ENCODE measurements at places on chromosomes 11 and 22.

DNA sequence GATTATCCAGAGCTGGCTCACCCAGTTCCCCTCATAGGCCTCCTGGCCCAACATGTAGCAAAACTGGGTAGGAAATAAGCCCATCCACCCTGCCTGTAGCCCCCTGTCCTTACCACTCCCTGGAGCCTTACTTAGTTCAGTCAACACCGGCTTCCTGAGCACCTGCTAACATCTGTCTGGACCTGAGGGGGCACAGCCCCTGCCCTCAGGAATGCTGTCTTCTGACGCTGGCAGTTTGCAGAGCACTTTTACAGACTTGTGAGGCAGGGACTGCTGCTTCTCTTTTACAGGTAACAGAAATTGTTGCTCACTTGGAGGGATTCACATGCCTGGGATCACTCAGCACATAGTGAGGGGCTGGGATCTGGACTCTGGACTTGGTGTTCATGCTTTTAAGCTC lies 152.0 kb upstream of the TBCEL start:
- DNase-seq: no peak

DNA sequence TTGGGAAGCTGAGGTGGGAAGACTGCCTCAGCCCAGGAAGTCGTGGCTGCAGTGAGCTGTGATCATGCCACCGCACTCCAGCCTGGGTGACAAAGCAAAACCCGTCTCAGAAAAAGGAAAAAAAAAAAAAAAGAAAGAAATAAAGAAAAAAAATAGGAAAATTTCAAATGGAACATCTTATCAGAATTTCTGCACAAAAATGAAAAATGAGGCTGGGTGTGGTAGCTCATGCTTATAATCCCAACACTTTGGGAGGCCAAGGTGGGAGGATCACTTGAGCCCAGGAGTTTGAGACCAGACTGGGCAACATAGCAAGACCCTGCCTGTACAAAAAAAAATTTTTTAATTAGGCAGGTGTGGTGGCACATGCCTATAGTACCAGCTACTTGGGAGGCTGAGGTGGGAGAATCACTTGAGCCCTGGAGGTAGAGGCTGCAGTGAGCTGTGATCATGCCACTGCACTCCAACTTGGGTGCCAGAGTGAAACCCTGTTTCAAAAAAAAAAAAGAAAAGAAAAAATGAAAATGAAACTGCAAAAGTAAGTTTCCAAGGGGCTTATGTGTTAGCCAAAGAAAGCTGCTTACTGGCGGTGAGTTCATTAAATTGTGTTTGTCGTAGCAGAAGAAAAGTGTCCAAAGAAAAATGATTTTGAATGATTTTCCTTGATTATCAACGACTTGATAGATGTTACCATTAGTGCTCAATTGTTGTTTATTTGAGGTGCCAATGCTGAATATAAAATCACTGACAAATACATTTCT lies 7.5 kb upstream of the CRKL start:
- DNase-seq: no peak

DNA sequence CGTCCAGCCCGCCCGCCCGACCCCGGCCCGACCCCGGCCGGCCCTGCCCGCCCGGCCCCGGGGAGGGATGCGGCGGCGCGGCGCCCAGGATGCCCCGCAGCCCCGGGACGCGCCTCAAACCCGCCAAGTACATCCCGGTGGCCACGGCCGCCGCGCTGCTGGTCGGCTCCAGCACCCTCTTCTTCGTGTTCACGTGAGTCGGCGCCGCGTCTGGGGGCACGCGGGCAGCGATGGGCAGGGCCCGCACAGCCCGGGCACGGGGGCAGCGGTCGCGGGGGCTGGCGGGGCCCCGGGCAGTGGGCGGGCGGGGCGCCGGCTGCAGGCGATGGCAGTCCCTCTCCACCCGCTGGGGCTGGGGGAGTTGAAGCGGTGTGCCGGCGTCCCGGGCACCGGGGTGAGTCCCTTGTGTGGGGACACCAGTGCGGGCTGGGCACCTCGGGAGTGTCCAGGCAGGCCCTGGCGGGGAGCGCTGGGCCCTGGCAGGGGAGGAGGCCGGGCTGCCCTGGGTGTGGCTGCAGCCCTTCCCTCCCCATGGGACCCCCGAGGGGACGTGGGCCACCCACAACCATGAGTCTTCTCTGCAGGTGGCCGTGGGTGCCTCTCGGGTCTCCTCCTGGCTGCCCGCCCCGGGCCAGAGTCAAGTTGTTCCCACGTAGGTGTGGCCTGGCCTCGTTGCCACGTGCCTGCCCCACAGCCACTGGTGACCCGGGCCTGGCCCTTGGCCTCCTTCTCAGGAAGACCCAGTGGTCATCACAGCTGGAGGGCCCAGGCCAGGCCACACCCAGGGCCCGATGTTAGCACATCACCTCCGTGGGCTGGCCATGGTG lies 468 bp downstream of the ZDHHC8 start:
- no peak for DNase-seq

DNA sequence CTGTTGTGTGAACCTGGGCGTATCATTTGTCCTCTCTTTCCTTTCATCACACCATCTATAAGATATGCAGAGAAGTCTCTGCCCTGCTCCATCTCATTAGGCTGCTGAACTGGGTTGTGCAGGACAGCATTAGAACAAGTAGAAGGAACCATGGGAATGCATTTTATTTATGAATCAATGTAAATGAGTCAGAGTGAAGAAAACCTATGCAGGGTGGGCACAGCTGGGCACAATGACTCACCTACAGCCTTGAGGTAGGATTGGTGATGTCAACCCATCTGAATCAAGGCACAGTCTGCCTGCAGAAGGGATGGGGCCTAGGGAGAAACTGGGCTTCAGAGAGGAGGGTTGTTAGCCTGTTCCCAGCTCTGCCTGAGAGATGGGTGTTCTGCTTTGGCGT lies 123.4 kb downstream of the CSNK2A3 start:
- no peak for DNase-seq

GRCh38 chr11:46249938-46250744 lies 27.3 kb upstream of the CREB3L1 start:
- no peak for DNase-seq

DNA sequence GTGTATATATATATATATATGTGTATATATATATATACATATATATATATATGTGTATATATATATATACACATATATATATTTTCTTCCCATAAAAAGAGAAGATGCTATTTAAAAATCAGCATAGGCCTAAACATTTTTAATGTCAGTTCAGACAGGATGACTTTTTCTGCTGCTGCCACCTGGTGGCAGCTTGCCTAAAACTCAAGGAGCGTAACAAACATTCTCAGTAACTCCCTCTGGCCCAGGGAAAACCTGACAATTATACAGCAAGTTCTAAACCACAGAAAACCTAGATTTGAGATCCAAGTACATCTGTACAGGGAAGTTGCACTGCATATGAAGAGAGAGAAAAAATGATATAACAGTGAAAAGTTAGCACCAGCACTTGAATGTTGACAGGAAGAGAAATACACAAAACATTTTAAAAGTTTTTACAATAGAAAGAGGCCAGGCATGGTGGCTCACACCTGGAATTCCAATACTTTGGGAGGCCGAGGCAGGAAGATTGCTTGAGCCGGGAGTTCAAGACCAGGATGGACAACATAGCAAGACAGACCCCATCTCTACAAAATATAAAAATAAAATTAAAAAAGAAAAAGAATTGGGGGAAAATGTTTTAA lies 16.6 kb downstream of the OR8A1 start:
- DNase-seq: no peak

DNA sequence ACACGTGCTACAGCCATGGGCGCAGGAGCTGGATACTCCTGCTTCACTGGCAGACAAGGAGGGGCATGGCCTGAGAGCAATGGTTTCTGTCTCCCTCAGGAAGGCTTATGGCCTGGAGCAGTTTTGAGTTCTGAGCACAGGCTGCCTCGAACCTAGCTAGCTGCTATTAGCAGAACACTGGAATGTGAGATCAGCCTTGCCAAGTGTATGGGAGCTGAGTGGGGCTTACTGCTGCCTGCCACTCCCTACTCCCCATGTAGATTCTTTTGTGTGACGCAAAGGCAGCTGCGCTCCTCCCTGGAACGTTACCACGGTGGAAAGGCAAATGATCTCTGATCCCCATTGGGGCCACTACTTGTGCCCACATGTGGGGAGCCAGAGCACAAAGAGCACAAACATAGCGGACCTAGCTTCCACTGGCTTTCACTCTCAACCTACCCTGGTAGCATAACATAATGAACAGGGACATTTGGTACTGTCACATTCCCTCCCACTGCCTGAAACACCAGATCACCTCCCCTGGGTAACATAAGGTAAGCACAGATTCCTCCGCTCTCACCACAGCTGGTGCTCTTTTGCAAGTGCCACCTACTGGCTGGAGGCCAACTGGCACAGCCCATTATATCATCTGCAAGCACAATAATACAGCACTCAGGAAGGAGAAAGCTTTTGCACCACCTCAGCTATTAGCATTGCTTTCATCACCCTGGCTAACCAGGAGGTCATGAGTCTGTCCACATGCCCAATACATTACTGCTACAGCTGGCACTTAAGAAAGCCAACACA lies 84.6 kb upstream of the GUCY1A2 start:
- DNase-seq: no peak

GRCh38 chr22:50657925-50658324 lies 14.7 kb upstream of the SHANK3 start:
- DNase-seq: no peak

GRCh38 chr11:62108971-62109404 lies 14.8 kb upstream of the INCENP start:
- DNase-seq: no peak

DNA sequence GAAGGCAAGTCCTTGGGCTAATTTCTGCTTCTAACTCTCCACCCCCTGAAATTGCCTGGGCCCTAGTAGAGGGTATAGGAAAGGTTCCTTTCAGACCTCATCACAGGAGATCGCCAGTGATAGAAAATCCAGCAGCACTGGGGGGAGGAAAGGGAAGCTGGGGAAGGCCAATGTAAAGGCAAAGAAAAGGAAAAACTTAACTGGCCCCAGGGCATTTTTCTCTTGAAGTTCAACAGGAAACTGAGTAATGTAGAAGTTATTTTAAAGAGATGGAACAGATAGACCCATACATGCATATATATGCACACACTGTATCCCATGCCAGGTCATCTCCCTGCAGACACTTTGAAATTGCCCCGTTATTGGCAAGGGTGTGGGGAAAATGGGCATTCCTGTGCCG lies 134.0 kb downstream of the TRIM44 start:
- no peak for DNase-seq

DNA sequence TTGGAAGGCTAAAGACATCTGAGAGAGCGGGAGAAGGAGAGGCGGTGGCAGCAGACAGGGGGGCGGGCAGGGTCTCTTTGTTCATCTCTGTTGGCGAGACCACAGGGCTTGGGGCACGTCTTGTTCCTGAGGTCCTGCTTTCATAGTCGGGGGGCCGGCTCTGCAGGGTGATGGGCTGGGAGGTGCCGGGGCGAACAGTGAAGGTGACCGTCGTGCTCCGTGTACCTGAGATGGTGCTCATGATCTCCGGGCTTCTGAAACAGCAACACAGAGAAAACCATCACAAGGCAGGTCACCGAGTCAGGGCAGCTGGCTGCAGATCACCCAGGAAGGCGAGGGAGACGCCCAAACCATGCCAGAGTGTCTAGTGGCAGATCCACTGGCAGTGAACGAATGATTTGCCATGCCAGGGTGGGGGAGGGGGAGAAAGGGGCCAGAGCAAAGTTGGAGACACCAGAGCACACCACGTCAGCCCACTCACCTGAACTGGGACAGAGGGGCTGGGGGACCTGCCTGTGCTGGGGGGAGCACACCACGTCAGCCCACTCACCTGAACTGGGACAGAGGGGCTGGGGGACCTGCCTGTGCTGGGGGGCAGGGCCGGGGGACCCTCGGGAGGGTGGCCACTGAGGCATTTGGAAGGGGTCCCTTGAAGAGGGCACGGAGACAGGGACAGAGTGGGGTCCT lies 75.0 kb downstream of the CTTN start:
- no peak for DNase-seq

DNA sequence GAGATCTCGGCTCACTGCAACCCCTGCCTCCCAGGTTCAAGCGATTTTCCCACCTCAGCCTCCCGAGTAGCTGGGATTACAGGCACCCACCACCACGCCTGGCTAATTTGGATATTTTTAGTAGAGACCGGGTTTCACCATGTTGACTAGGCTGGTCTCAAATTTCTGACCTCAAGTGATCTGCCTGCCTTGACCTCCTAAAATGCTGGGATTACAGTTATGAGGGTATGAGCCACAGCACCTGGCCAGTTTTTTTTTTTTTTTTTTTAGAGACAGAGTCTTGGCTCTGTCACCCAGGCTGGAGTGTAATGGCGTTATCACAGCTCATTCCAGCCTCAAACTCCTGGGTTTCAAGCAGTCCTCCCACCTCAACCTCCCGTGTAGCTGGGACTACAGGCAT lies 54.9 kb upstream of the PRR5 start:
- DNase-seq: no peak

- DNase-seq: no peak
Measured at GRCh38 chr11:34432822-34433221, 5.9 kb upstream of the CAT start.

- DNase-seq: no peak
Measured at GRCh38 chr22:45842291-45842991, 134.5 kb downstream of the WNT7B start.

GRCh38 chr22:30881361-30882183 lies 87.0 kb downstream of the MORC2 start:
- no peak for DNase-seq

DNA sequence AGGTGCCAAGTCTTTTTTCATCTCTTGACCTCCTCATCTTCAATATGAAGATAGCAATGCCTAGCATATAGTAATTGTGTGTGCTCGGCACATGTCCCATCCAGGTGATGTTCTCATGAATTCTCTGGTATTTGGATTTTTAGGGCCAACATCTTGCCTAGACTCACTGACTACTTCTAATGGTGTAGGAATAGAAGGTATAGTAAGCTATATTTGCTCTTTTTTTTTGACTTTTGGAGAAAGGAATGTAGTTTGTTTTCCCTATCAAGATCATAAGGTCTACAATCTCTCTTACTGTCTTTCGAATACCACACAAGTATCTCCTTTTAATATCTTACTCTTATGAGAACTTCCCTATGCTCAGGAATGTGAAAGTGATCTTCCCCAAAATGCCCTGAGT lies 3.2 kb downstream of the HBD start:
- DNase-seq: no peak

DNA sequence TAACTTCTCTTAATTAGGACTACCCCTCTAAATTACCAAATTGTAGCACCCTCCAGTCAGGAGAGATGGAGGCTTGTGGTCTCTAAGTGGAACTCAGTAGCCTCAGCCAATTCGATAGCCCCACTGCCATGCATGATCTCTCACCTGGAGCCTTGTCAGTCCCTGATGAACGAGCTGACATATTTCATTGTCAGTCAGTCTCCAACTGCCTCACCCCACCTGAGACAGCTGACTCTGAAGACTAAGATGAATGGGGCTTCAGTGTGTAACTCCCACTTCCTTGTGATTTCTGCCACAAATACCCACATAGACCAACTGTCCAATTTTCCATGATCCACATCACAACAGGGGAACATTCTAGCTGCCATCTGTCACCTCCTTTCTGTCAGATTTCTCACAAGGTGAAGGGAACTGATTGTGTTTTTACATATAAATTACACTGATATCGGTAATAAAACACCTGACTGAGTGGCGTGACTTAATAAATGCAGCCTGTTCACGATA lies 206.5 kb downstream of the FAM181B start:
- DNase-seq: no peak
